ENCODE measurements at places on chromosomes 2 and 18. TPM values are rescaled to one million over a fixed set of nuclear protein-coding genes. Genes with fewer than 3 reads are reported as not detected.

The ABCG8 gene
- not detected for total RNA-seq

The INHBB gene
- total RNA-seq, result not detected

The UGT1A5 gene
- not detected for total RNA-seq

The RGPD5 gene
- total RNA-seq, result 283 TPM

The ADGRF3 gene
- total RNA-seq, result 0.96 TPM

All from CD4-positive, alpha-beta T cell (primary cell).